ENCODE measurements at places on chromosomes 2 and 18. TPM values are rescaled to one million over a fixed set of nuclear protein-coding genes. Genes with fewer than 3 reads are reported as not detected.

- no peak for DNase-seq
Observed at GRCh38 chr2:224160917-224161316, 121.8 kb upstream of the SERPINE2 start.

- DNase-seq, result no peak
Observed at GRCh38 chr2:20551260-20551944, 99.5 kb downstream of the HS1BP3 start.

- no peak for DNase-seq
Observed at GRCh38 chr2:23789012-23789411, 137.9 kb downstream of the ATAD2B start.

- no peak for DNase-seq
Observed at GRCh38 chr18:61340148-61340547, 6.9 kb downstream of the CDH20 start.

DNA sequence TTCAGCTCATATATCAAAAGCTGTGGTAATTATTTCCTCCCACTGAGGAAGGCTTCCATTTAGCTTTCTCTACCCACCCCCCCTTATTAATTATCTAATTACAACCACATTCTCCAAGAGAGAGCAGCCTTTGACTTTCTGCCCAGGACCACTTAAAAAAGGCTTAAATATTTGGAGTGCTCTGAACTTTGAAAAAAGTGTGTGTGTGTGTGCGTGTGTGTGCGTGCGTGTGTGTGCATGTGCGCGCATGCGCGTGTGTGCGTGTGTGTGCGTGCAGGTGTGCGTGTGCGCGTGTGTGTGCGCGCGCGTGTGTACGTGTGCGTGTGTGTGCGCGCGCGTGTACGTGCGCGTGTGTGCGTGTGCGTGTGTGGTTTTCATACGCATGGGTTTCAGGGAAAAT is 57.8 kb downstream of the TWIST2 start:
- DNase-seq, result no peak

PDE1A gene
- 1.9 TPM for total RNA-seq

C2orf66 gene
- 0.18 TPM for total RNA-seq

DNA sequence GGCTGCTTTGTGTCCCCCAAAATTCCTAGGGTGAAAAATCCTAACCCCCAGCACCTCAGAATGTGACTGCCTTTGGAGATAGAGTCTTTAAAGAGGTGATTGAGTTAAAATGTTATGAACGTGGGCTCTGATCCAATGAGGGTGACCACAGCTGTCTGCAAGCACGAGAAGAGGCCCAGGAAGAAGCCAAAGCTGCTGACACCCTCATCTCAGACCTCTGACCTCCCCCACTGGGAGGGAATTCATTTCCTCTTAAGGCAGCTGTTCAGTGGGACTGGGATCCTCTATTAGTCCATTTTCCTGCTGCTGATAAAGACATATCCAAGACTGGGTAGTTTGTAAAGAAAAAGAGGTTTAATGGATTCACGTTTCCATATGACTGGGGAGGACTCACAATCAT is 544.4 kb downstream of the DCDC2C start:
- DNase-seq, result no peak

DNA sequence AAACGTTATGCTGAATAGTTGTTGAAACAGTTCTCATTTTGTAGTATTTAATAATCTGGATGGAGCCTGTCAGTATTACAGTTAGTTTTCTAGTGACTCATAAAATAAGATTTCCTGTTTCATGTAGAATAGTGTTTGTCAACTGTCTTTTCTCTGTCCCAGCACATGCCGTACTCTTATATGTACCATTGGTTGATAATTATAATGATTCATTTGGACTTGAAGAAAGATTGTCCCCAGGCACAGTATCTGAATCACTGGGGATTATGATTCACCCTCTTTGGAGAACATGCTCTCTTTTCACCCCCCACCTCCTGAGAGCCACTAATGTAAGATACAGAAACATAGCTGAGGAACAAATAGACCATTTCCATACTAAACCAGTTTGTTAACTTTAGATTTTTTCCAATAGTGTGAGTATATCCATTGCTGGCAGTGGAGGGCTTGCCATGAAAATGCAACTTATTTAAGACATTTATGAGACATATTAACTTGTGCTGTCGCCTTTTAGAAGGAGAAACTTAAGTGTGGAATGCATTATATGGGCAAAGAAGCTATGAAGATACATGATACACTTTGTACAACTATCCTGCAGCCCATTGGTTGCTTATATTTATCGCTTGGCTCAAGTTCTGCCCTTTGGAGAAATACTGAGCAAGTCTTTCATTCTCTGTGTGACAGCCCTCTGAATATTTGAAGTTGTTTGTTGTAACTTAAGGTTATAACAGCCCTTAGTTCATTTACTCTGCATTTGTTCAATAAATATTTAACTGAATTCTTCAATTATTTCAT is 12.4 kb downstream of the COPS8 start:
- DNase-seq, result no peak

DNA sequence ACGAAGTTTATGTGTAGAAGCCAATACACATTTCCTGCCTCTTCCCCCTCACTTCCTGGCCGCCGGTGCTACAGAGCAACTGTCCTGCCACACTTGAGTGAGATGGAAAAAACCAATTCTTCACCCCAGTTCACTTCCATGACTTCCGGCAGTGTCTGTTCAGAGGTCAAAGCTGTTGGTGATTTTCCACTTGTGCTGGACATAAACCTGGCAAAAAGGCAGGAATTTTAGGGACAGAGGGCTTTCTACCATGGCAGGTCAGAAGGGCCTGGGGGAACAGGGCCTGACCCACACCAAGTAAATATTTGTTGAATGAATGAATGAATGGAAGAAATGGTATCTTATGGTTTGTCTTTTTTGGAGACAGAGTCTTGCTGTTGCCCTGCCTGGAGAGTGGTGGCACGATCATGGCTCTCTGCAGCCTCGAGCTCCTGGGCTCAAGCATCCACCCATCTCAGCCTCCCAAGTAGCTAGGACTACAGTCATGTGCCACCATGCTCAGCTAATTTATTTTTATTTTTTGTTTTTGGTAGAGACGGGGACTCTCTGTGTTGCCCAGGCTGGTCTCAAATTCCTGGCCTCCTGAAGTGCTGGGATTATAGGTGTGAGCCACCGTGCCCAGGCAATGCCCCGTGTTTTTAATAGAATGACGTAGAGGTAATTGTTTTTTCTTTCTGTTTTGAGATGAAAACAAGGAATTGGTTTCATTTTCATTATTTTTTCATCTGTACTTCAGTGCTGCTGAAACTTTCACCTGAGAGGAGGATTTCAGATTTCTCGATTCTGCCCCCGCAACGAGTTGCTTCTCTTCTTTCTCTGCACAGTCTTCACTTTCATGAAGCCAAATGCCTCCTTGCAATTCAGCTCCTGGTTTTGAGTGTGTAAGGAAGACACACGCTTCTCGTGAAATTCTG is 48.0 kb upstream of the LPIN2 start:
- no peak for DNase-seq

- no peak for DNase-seq
Observed at GRCh38 chr2:9179572-9180201, 26.9 kb upstream of the ASAP2 start.

- DNase-seq, result no peak
Observed at GRCh38 chr2:24343225-24343882, 17.0 kb downstream of the ITSN2 start.

LINC00305 gene
- not detected for total RNA-seq

GRCh38 chr18:23910032-23910431 is 104.5 kb upstream of the TTC39C start:
- DNase-seq, result no peak

GRCh38 chr2:237180187-237180586 is 94.5 kb downstream of the COPS8 start:
- DNase-seq, result no peak

LYPD6B gene
- 27.2 TPM for total RNA-seq

DNA sequence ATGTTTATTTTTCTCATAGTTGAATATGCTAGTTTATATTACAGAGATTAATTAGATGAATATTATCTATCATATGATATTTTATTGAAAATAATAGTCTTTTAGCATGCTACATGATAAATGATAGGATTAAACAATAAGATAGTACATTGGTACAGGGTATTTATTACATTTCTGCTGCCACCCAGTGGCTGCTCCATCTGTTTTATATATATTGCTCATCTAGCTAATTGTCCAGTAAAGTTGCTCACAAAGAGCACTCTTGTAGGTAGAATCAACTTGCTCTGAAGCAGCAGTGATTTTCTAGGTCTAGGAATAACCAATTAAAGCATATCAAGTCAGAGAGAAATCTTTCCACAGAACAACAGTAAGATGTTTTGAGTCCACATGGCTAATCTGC is 183.3 kb downstream of the ASXL3 start:
- DNase-seq, result no peak

DNA sequence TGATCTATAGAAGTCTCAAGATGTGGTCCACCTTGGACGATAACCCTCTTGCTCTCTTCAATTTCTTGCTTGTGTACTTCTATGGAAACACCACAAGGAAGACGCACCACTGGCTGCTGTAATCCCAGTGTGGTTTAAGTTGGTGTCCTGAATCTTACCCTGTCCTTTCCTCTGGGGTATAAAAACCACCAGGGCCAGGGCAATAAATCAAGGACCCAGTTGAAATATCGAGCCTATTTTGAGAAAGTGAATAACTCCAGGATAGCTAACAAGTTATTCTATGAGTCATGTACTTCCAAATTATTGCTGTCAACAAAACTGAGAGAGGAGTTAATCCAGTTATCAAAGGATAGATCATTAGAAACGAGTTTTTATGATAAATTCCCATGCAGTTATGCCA is 137.0 kb downstream of the RND3 start:
- DNase-seq, result no peak

- DNase-seq, result no peak
Observed at GRCh38 chr2:58350484-58350883, 109.4 kb upstream of the FANCL start.

GRCh38 chr2:9657083-9657482 is 26.3 kb upstream of the YWHAQ start:
- no peak for DNase-seq

DNA sequence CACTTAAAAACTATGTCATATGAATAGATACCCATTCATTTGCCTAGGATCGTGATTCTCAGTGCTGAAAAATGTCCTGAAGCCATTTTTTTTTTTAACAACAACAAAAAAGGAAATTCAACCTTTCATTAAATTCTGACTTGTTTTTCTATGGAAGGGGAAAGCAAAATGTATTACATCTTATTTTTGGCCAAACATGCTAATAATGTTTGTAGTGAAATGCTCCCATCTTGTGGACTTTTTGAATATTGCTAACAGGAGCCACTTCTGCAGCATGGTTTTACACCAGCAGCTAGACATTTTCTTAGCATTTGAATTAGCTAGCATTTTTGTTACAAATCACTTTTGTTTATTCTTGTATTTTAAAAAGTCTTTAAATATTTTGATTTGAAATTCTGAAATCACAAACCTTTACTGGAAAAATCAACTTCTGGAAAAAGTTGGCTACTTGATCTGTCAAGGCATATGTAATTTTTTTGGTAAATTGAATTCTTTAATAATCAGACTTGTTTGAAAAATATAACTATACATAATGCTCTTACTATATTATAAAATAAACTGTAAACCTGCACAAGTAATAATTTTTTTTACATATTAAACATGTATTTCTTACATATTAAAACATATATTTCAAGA is 75.8 kb downstream of the KIDINS220 start:
- DNase-seq, result no peak

ZNF804A gene
- total RNA-seq, result 2.7 TPM

PLGLB1 gene
- total RNA-seq, result 8.4 TPM

- DNase-seq, result no peak
Observed at GRCh38 chr2:198252472-198252871, 448.1 kb downstream of the PLCL1 start.

DNA sequence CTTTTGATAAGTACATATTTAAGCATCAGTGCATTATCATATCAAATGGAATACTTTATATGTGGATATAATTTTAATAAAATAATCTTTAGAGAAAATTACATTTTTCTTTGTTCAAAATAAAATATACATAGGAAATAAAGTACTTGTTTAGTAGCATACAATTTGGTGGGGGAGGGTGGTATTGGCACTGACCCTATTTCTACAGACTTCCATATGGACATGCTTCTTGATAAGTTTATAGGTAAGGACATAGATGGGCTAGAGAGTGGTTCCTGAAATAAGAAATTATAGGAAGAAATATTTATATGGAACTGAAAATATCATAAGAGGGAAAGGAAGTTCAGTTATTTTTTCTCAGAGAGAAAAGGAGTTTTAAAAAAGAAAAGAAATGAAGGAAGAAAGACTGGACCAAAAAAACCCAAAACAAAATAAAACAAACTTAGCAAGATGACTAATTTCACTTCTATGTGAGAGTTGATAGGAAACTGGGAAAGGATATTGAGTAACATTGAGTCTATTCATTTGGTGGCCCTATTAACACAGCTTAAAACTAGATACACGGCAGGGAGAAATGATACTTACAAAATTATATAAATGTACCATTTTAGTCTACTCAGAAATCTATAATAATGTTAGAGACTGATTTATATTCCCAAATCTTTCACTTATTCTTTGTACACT is 505.9 kb downstream of the ERBB4 start:
- DNase-seq, result no peak

GRCh38 chr2:172887280-172887679 is 151.6 kb downstream of the RAPGEF4 start:
- DNase-seq, result no peak

DNA sequence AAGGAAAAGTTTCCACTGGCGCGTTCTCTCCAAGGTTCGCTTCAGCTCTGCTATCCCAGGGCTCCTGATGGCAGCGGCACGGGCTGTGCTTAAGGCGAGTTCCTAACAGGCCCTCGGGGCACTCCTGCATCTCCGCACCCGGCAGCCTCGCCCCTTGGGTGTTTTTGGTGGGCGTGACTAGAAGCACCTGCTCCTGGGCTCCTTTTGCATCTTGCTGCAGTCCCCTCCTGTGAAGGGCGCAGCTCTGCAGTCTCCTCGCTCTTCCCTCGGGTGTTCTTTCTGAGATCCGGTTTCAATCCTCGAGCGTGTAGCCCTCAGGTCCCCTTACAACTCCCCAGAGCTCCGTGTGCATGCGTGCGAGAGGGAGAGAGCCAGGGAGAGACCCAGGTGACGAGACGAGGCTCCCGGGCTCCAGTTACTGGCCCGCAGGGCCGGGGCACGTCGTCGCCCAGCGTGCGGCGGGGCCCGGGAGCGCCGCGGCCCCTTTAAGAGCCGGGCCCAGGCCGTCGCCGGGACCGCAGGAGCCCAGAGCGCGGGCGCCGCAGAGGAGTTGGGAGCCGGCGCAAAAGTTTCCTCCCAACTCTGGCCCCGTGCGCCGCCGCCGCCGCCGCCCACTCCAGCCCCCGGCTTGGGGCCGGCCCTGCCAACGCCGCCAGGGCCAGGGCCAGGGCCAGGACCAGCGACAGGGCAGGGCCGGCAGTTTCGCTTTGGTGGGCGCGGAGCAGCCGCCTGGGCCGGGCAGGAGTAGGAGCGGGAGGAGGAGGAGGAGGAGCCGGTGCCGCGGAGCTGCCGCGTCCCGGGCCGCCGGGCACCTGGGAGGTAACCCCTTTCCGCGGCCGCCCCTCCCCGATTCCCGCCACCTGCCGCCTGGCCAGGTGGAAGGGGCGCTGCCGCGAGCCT is at the start of gene PARD3B:
Gene PARD3B (plus strand): TSS at position 515 of the 900 bp plus-strand sequence. CDS start 525 bp downstream, outside the sequence.
- peak; percentile 33 for DNase-seq

WDR43 gene
- total RNA-seq, result 65.3 TPM

LCT gene
- total RNA-seq, result not detected

GRCh38 chr2:12043131-12043530 is 296.7 kb downstream of the LPIN1 start:
- no peak for DNase-seq

GRCh38 chr2:224405412-224405811 is 3.5 kb upstream of the FAM124B start:
- no peak for DNase-seq
